ENCODE measurements at places on chromosomes 16 and 17.
A peak's percentile ranks its signal among the peaks of the same experiment; 100 is the strongest.

GRCh38 chr17:27573971-27574525 is 56.9 kb upstream of the LGALS9 start:
- DNase-seq = peak; percentile 60

GRCh38 chr16:82657239-82657638 is 30.5 kb downstream of the CDH13 start:
- peak; percentile 96 for DNase-seq

- no peak for DNase-seq
These were observed 263.0 kb downstream of the FTO start for GRCh38 chr16:53966821-53967571.

- DNase-seq = no peak
These were observed 25.1 kb upstream of the ITGA2B start for GRCh38 chr17:44414394-44415155.

GRCh38 chr16:14242769-14243168 is 171.7 kb downstream of the MRTFB start:
- DNase-seq = no peak

GRCh38 chr16:64308721-64309120 is 813.1 kb downstream of the CDH11 start:
- DNase-seq = no peak

DNA sequence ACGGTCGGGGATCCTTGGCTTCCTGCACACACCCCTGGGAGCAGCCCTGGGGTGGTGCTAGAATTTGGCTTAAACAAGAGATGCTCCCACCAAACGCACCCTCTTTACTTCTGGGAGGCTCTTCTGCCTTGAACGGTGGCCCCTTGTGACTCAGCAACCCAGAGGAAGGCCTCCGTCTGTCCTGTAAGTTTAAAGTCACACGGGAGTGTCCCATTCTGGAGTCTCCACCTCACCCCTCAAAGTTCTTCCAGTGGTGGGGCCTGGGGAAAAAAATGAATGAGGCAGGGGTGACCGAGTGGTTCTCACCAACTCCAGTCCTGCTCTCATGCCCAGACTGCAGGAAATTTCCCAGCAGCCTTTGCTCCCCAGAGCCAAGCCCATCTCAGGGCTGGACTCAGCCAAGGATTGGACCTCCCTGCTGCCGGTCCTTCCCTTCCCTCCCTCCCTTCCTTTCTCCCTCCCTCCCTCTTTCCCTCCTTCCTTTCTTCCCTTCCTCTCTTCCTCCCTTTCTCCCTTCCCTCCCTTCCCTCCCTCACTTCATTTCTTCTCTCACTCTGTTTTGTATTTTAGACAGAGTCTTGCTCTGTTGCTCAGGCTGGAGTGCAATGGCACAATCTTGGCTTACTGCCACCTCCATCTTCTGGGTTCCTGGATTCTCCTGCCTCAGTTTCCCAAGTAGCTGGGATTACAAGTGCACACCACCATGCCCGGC is 11.4 kb downstream of the ITGAD start:
- DNase-seq = peak; percentile 12

DNA sequence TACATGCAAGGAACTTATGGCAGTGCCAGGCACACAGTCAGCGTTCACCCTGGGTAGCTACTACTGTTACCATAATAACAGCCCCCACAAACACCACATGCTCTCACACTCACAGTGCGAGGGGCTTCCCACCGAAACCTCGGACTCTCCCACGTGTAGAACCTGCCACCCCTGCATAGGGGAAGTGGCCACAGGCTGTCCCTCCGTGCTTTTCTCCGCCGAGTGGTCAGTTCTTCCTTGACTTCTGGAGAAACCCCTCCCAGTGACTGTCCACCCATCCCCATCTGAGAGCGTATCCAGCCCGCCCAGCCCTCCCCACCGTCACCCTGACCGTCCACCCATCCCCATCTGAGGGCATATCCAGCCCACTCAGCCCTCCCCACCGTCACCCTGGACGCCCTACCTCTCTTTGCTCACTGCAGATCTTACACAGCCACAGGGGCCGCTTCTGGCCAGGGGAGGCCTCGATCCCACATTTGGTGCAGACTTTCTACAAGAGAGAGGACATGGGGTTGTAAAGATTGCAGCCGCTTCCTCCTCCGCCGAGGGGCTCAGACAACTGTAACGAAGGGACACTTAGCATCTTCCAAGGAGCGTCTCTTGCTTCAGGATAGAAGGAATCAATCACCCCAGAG is 71.1 kb downstream of the RPH3AL start:
- DNase-seq = no peak

DNA sequence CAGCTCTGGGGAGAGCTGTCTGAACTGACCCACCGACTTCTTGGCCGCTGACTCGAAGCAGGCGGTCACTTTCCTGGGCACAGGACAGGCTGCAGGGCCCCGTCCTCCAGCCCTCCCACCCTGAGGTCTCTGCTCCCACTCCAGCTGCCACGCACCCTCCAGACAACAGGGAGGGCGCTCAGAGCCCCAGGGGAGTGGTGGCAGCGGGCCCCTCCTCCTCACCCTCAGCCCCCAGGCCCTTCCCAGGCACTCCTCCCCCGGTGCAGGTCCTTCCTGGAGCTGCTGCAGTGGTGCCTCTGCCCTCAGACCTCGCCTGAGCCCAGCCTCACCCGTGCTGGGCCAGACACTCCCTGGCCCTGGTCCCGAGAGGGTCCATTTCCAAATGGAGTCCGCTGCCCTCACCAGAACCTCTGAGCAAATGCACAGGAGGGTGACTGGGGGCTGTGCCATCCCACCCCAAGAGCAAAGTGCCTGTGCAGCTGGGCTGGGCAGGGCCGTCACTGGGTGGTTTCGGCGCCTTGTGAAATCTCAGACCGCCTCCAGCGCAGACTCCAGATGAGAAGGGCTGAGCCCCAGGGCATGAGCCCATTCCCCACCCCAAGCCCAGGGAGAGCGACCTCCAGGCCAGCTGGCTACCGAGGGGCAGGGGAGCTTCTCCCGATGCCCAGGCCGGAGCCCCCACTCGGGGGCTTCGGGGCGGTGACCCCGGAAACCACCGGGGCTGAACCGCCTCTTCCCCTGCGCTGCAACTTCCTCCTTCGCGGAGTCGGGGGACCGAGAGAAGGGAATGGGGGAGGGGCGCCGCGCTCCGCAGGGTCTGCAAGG is 717 bp downstream of the CYBA start:
- no peak for DNase-seq

DNA sequence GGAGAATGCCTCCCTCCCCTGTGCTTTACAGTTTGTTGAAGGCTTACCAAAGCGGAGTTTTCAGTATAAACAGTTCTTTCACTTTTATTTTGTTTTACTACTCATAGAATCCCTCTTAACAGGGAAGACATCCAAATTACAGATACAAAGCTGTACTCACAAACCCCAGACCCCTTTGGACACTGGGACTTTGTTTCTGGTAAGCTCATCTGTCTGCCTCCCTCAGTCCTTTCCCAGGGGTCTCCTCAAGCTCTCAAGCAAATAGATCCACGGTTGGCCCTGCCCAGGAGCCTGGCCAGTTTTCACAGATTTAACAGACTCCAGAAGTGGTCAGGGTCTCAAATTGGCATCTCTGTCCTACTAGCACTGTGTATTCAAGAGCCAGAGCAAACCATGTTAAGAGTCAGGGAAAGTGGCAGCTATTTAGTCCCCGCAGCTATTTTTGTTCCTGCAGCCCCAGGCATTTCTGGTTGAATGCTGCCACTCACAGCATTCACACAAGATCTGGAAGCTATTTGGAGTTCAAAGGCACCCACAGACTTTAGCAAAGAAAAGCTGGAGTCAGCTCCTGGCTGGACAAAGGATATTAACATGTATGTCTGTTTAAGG is 54.2 kb downstream of the TMEM100 start:
- DNase-seq = no peak

- no peak for DNase-seq
These were observed 19.5 kb downstream of the MRM3 start for GRCh38 chr17:801660-802059.

- no peak for DNase-seq
These were observed 10.7 kb upstream of the HSD3B7 start for GRCh38 chr16:30974348-30974747.

- no peak for DNase-seq
These were observed 18.0 kb downstream of the MYLK3 start for GRCh38 chr16:46730126-46730525.

GRCh38 chr16:30546115-30546514 is 11.5 kb upstream of the ZNF747 start:
- no peak for DNase-seq

DNA sequence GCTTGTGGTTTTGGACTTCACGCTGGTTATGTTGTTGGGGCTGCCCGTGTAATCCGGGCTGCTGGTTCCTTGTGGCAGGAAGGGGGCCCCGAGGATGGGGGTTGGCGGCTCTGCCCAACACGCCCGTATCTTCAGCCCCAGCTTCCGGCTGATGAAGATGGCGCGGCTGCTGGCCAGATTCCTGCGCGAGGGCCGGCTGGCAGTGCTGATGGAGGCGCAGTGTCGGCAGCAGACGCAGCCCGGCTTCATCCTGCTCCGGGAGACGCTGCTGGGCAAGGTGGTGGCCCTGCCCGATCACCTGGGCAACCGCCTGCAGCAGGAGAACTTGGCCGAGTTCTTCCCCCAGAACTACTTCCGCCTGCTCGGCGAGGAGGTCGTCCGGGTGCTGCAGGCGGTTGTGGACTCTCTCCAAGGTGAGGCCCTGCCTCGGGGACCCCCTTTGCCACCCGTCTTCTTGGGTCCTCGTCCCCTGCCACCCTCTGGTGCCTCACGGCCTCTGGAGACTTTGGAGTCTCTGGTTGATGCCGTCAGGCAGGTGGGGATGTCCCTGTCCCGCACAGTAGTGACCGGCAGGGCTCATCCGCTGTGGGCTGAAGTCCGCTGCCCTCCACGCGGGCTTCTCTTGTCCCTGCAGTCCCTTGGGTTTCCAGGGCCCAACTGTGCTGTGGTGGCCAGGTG is 2.2 kb downstream of the TELO2 start:
- DNase-seq = no peak

DNA sequence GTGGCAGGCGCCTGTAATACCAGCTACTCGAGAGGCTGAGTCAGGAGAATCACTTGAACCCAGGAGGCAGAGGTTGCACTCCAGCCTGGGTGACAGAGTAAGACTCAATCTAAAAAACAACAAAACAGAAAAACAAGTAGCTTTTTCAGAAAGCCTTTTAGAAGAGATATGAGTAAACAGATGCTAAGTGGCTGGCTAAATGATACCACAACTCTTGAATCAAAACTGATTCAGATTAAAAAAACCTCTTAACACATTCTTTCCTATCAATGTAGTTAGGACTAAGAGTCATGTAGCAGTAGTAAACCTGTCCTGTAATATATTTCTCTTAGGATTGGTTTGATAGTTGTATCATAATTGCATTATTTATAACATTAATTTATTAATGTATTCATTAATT is 23.0 kb downstream of the PPM1D start:
- no peak for DNase-seq

DNA sequence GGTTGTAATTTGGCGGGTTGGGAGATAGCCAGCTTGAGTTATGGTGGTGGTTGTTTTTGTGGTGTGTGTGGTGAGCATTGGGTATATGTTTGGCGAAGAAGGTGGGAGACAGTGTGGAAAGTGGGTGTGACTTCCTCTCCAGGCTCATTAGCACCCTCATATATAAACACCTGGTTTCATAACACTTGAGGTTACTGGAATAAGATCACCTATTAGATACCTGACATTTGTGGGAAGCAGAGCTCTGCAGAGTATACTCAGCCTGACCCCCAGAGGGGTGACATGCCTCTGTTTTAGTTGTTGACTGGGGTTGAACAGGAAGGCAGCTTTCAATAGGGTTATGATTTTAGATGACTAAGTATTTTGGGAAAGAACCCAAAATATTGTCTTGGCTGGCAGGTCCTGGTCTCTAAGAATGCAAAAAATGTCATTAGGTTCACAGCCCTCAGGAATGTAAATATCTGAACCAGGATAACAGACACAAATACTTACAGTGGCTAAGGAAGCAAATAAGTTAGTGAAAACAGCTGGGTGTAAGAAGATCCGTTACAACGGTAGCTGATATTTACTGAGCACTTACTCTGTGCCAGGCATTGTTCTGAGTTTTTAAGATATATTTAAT is 18.3 kb upstream of the EFCAB13 start:
- DNase-seq = peak; percentile 97

DNA sequence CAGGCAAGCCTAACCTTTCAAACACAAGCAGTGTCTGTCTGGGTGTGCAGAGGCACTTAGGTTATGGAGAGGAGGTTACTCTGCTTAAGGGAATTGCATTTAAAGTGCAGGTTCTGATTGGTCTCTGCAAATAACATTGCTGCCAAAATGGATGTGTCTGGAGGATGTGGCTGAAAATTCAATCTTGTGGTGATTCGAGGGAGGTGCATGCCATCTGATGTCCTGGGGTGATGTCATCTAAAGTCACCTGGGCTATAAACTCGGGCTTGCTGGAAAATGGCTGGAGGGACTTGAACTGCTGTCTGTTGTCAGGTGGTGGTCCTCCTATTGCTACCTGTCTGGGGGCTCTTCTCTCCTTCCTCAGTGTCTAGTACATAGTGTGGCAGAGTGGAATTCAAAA is 28.3 kb upstream of the GPR139 start:
- no peak for DNase-seq
